ENCODE measurements at places on chromosomes 4 and X.
A peak's percentile ranks its signal among the peaks of the same experiment; 100 is the strongest.

- DNase-seq = no peak
Observed at GRCh38 chr4:187124331-187124730, 400.7 kb upstream of the FAT1 start.

DNA sequence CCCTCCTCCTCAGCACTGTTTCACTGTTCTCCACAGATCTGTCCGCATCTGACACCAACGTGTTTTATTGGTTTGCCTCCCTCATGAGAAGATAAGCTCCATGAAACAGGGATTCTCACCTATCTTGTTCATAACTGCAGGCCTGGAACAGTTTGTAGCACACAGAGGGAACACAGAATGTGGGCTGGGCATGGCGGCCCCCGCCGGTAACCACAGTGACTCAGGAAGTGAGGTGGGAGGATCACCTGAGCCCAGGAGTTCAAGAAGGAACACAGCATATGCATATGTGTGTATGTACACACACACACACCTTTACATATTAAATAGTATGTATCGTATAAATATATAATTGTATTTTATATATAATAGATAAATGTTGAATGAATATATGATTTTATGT lies 168.6 kb downstream of the AFAP1 start:
- no peak for DNase-seq

DNA sequence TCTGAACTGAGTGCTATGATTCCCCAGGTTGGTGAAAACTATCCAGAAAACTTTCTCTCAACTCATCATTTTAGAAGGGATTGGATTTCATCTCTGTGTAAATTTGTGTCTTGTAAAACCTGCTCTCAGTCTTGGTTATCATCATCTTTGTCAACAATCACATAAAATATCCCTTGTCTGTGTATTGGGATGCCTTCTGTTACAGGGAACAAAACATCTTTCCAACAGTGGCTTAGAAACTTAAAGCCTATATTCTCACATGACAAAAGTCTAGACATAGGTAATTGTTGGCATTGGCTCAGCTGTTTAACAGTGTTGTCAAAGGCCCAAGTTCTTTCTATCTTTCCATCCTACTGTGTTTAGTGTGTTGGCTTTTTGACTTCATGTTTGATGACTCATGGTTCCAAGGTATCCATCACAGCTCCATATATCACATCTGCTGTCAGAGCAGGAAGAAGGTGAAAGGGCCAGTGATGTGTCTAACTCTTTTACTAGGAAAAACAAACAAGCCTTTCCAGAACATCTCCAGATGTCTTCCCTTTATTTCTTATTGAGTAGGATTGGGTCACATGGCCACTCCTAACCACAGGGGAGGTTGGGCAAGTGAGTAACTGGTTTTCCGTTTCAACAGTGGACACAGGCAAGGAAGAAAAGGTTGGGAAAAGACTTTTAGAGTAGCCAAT lies 65.0 kb downstream of the PHEX start:
- DNase-seq = no peak

DNA sequence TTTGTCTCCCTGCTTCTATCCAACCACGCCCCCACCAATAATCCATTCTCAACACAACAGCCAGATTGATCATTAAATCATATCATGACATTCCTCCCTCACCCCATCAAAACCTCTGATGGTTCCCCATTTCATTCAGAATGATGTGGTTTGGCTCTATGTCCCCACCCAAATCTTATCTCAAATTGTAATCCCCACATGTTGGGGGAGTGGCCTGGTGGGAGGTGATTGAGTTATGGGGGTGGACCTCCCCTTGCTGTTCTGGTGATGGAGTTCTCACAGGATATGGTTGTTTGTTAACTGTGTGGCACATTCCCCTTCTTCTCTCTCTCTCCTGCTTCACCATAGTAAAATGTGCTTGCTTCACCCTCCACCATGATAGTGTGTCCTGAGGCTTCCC lies 23.3 kb downstream of the TRMT2B start:
- DNase-seq = no peak

DNA sequence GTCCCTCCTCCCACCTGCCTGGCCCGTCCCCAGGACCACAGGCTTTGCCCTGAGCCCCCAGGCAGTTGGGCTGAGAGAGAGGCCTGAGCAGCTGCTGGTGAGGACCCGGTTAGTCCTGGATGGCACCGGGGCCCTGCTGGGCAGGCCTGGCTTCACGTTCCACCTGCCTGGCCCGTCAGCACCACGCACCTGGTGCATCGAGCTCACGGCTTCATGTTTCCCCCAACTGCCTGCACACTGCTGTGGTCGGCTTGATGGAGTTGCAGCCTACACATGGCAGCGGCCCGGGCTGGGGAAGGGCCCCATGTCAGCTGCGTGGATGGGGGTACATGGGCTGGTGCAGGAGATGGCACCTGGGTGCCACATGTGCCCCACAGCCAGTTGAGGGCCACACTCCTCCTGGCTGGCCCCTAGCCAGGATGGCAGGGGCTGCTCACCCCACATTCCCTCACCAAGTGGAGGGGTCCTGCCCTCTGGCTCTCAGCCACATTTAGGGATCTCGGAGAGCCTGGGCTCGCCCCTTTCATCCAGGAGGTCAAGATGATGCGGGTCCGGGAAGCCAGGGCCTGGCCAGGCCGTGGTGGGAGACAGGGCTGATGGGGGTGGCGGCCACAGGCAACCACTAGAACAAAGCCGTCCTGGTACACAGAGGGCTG lies 28.5 kb downstream of the NKX1-1 start:
- no peak for DNase-seq

- no peak for DNase-seq
Observed at GRCh38 chr4:38131371-38132091, 171.3 kb downstream of the PTTG2 start.

DNA sequence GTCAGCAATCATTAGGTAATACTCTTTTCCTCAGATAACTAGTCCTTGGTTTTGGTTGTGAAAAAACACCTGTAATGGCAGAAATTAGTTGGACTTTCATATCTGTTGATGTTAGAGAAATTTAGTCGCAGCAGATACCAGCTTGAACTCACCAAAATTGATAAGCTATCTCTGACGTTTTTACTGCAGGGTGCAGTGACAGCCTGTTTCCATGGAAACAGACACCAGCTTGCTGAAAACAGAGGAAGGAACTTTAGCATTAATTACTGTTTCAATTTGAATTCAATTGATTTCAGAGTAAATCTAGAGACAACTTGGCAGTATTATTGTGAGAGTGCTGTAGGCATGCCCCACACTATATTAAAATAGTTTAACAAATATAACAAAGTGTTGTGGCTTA lies 246.5 kb downstream of the PPP1R2C start:
- DNase-seq = no peak

DNA sequence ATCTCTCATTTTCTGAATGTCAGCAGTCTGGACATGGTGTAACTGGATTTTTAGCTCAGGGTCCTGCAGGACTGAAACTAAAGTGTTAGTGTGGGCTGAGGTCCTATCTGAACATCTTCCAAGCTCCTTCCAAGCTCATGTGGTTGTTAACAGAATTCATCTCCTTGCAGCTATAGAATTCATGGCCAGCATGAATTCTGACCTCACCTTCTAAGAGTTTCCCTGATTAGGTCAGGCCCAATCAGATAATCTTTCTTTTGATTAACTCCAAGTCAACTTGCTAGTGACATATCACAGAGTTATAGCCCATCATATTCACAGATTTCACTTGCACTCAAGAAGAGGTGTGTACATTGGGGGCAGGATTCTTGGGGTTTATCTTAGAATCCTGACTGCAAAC lies 59.5 kb downstream of the LIMCH1 start:
- no peak for DNase-seq

- DNase-seq = no peak
Observed at GRCh38 chr4:98447648-98448047, 186.5 kb downstream of the RAP1GDS1 start.

DNA sequence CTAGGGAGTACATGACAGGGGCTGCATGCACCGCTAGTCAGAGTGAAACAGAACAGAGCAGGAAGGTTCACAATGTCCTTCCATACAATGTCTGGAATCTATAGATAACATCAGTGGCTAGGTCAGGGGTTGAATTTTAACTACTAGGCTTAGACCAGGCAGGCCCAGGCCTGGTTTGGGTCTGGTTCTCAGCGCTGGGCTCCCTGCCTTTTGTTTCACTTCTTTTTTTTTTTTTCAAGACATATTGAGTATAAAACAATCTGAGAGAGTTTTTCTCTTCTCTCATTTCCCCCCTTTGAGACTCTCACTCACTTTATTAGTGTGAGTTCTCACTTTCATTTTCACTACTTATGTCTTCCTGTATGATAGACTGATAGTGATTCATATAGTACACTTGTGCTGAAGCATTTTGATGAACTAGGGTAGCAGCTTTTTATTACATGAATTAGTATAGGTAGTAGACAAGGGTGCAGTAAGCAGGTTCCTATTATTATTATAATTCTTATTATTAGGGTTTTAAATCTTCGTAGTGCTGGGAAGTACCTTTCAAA lies 120.0 kb upstream of the ZDHHC15 start:
- DNase-seq = peak; percentile 3

- DNase-seq = no peak
Observed at GRCh38 chr4:150289881-150290280, 211.6 kb downstream of the DCLK2 start.

DNA sequence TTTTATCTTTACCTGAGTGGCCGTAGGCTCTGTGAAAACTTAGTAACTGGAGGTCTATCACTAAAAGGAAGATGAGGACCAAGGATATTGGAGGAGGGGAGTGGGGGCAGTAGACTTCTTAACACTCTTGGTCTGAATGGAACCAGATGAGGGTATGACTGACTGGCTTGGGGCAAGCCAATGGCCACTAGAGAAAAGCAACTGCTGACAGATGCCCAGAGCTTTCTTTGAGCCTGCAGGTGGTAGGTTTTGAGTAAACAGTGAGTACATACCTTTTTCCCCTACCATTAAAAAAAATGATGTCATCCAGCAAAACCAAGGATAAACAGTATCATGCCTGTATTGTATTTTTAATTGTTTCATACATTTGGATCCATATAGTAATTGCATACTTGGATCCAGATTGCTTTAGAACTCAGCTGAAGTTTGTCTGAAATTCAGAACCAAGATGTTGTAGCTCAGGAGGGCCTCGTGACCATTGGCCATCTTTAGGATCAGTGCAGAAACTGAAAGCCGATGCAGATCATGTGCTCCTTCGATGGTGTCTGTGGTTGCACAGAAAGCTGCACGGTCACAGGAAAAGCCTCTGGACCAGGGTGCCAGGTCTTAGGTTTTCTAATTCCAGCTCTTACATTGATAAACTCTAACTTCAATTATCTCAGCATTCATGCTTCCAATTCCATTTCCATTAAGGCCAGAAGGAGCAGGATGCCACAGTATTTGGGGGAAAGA lies 131.0 kb downstream of the PDGFRA start:
- no peak for DNase-seq

- DNase-seq = no peak
Observed at GRCh38 chrX:153832728-153833127, 2.4 kb upstream of the PDZD4 start.

GRCh38 chrX:133302775-133303445 lies 84.8 kb upstream of the TFDP3 start:
- peak; percentile 1 for DNase-seq

- no peak for DNase-seq
Observed at GRCh38 chrX:24253030-24253429, 60.8 kb downstream of the SUPT20HL2 start.

- no peak for DNase-seq
Observed at GRCh38 chr4:28639747-28640146, 1779.1 kb downstream of the STIM2 start.

DNA sequence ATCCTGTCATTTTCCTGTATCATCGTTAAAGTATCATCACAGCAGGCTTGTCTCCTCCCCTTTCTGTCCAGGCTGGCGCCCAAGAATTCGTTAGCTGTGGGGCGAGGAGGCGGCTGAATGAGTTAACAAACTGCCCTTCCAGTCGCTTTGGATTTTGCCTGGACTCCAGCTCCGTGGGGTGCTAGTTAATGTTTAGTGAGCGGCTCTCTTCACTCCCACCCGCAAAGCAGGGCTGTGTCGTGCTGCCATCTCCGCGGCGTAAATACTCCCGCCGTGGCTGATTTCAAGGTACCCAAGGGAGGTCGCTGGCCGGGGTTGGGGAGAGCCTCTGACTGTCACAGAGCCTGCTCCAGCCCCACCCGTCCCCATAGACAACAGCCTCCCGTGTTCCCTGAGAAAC lies 44.9 kb upstream of the SPRY1 start:
- DNase-seq = no peak

DNA sequence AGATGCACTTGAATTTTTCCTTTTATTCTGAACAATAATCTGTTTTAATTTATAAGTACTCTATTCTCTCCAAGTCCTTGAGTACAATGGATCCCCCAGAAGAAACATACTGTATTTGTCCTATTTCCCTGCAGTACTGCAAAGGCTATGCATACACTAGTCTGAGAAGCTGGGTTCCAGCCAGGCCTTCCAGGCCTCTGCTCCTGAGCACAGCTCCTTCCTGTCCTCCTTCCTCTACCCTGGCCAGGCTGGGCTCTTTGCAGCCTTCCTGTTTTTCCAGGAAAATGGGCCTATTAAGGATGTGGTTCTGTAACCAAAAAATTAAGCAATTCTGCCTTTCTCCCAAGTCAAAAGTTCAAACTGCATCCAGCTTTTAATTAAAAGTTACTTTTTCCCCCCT lies 68.0 kb upstream of the STIM2 start:
- peak; percentile 21 for DNase-seq
